ENCODE measurements at places on chromosomes 5 and 9.

GRCh38 chr9:115237385-115237998 lies 119.5 kb upstream of the TNC start:
- DNase-seq = no peak

GRCh38 chr9:111910428-111910827 lies 13.8 kb downstream of the UGCG start:
- DNase-seq = no peak

- DNase-seq = no peak
Measured at GRCh38 chr9:18478501-18479361, 4.8 kb downstream of the ADAMTSL1 start.

DNA sequence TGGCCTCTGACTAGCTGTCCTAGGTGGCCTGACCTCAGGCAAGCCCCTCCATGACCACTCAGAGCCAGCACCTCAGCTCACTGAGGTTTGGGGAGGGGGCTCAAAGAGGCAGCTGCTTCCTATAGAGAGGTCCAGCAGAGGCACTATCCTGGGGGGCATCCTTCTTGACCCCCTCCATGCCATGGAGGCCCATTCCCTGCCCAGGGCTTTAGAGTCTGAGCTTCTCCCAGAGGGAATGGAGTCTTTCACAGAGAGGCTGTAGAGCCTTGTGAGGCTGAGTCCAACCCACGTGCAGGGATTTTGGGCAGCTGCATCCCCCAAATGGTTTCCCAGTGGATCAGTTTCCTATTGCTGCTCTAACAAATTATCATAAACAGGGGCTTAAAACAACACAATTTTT lies 16.9 kb downstream of the IRF1 start:
- peak; percentile 14 for DNase-seq

GRCh38 chr9:87327575-87328125 lies 170.0 kb upstream of the DAPK1 start:
- no peak for DNase-seq

DNA sequence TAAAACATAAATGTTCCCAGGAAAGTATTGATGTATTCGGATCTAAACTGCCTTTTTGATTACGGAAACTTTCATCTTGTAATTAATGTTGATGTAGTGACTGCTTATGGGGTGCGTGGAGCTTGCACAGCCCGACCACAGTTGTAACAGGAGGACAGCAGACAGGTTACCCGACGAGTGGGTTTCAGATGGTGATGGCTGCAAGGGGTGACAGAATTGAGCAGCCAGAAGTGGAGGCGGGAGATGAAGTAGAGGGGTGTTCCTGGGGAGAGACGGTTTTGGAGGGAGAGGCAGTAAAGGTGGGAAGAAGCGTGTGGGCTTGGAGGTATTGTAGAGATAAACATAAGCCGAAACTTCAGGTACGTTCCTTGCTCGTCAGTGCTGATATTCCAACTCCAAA lies 5.8 kb downstream of the CEP72 start:
- no peak for DNase-seq

- DNase-seq = no peak
Measured at GRCh38 chr9:101138509-101138908, 110.0 kb downstream of the PLPPR1 start.

GRCh38 chr9:137049544-137050449 lies 3.8 kb upstream of the NPDC1 start:
- no peak for DNase-seq

GRCh38 chr9:130693426-130694191 lies at the start of gene EXOSC2:
Gene EXOSC2, plus strand, starts transcription at chr9:130693780. Its CDS starts 12 bp downstream, at chr9:130693792.
- peak; percentile 79 for DNase-seq

- no peak for DNase-seq
Measured at GRCh38 chr9:109092587-109092986, 27.2 kb downstream of the TMEM245 start.

DNA sequence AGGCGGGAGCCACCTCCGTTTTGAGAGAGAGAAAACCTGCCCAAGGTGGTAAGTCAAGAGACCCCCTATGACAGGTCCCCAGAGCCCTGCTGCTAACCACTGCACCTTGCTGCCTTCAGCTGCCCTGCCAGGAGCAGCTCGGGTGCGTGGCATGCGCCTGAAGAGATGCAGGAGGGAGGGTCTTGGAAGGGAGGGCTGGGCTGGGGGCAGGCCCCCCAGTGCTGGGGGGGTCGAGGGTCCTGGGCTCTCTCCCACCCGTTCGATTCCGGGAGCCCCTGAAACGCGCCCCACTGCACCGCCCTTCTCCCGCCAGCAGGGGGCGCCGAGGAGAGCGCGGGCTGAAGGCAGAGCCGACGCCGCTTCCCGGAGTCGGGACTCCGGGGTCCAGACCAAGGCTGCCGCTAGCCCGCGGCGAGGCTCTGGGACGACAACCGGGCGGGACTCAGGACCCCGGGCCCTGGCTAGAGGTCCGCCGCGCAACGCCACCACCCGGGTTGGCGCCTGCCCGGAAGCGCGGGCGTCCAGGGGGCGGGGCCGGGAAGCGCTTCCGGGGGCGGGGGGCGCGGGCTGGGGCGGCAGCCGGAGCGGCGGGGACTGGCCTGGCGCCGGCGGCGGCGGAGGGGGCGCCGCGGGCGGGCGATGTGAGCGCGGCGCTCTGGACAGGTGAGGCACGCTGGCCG lies at the start of gene ZBTB34:
TSS of gene ZBTB34 (plus strand) at position 563 of the 680 bp plus-strand sequence. CDS start 18,761 bp downstream, outside the sequence.
- peak; percentile 92 for DNase-seq
